ENCODE measurements at places on chromosomes 13 and 19.

GRCh38 chr13:35914662-35915061 lies 216.5 kb downstream of the DCLK1 start:
- DNase-seq, result no peak

- no peak for DNase-seq
Observed at GRCh38 chr13:27199696-27200095, 28.1 kb upstream of the USP12 start.

DNA sequence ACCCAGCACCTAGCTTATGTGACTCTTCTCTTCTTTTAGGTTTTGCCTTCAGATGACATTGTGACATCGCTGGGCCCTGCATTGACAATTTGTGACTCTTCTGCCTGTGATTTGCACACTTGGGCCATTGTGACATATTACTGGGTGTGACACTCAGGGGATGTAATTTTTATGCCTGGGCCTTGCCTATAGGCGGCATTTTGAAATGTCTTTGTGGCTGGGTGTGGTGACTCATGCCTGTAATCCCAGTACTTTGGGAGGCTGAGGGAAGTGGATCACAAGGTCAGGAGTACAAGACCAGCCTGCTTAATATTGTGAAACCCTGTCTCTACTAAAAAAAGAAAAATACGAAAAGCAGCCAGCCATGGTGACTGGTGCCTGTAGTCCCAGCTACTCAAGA lies 28.4 kb upstream of the ZNF681 start:
- DNase-seq, result no peak

GRCh38 chr13:106489849-106490568 lies 45.5 kb downstream of the EFNB2 start:
- DNase-seq, result no peak

DNA sequence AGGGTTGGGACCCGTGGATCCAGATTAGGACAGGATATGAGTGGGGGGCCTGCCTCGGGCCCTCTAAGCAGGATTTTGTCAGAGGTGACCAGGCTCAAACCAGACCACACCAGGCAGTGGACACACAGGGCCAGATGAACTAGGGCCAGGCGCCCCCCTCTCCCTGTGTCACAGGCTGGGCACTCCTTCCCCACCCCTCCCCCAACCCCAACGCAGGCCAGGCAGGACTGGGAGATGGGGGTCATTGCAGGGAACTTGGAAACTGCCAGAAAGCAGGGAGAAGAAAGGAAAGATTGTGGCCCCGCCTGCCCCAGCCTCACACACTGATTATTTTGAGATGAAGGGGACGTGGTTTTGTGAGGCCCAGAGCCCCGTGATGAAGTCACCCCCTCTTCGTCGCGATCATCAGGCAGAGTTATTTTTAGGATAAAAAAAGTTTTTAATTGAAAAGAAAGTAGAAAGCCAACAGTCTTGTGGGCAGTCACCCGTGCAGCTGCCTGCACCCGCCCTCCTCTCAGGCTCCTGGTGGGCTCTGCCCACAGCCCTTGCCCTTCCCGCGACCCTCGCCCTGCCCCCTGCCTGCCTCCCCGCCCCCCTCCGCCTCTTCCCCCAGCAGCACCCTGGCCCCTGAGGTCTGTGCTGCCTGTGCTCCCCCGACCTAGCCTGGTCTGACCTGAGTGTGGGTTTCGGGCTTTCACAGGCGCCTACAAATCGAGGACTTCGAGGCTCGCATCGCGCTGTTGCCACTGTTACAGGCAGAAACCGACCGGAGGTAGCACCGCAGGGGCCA lies 1.9 kb upstream of the YJEFN3 start:
- no peak for DNase-seq

- no peak for DNase-seq
Observed at GRCh38 chr19:4970558-4971423, 1.9 kb downstream of the KDM4B start.

- no peak for DNase-seq
Observed at GRCh38 chr13:98157188-98157587, 14.3 kb downstream of the FARP1 start.

- DNase-seq, result no peak
Observed at GRCh38 chr13:84730376-84730775, 848.1 kb upstream of the SLITRK1 start.

DNA sequence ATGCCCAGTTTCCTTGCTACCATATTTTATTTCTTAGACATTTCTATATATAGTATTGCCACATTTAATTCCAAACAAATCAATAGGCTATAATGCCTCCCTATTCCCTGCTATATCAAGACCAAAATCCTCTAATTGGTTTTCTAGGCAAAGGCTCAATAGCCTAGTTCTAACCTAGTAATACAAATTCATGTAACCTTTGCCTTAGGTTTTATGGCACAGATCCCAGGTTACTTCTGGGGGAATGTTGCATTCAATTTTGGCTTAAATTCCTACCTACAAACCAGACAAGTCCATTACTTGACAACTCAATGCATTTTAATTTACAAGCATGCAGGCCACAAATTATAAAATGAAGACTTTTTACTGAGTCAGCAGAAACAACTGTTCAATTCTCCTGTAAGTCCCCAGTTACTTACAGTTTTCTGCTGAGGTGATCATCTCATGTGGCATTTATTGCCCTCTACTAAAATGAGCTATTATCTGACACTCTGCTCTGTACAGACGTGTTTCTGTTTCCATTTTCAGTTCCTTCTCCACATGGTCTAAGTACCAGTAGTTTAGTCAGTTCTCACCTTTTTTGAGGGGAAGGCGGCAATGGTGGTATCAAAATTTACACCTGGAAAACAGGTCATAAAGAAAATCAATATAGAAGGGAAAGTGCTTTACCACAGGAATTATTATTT lies 11.7 kb downstream of the KCNRG start:
- DNase-seq, result no peak

- DNase-seq, result no peak
Observed at GRCh38 chr19:16585808-16586476, 13.7 kb upstream of the SLC35E1 start.

GRCh38 chr13:90857921-90858320 lies 489.6 kb upstream of the MIR17HG start:
- no peak for DNase-seq

DNA sequence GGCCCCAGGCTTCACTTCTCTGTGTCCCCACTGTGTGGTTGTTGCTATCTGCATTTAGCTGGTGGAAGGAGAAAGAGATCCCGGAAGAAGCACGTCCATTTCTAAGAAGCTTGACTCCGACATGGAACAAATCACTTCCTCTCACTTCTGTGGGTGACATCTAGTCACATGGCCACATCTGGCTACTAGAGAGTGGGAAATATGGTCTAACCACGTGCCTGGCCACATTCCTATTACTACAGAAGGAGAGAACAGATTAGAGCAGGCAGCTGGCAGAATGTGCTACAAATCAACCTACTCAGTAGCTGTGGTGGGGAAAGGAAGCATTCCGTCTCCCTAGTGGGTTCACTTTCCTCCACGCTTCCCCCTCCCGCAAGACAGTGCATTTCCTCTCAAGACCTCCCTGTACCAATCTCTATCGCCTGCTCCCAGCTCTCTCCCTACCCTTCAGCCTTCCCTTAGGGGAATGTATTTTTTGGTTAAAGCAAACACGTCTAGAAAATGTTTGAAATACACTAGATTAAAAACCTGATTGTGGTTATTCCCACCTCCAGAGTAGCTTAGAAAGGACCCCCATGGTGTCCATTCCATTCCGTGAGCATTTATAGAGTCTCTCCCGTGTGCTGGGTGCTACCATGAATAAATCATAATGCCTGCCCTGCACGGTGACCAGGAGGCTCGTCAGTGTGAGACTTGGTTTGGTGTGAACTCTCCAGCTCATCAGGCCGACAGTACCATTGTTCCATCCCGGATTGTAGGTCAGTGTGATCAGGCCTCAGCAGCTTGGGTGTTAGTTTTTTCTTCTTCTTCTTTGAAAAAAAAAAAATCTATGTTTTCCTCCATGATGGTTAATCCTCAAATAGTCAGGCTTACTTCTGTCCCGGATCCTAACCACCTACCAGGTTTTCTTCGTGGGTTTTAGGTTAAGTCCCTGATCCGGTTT lies 8.0 kb upstream of the AMER2 start:
- no peak for DNase-seq

GRCh38 chr13:46313024-46313423 lies 74.0 kb downstream of the RUBCNL start:
- DNase-seq, result no peak

- DNase-seq, result no peak
Observed at GRCh38 chr19:38922482-38922881, 8.1 kb downstream of the SARS2 start.

DNA sequence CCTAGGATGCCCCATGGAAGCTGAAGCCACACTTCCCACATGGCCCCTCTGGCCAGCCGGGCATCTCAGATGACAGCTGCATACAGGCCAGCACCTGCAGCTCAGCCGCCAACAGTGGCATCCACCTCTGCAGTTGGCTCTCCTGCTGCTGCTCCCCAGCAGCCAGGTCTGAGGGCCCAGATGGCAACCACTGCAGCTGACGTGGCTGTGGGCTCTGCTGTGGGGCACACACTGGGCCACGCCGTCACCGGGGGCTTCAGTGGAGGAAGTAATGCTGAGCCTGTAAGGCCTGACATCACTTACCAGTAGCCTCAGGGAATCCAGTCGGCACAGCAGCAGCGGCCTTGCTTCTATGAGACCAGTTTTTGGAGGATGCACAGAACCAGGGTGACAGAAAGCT lies 45.3 kb upstream of the LSM14A start:
- no peak for DNase-seq

DNA sequence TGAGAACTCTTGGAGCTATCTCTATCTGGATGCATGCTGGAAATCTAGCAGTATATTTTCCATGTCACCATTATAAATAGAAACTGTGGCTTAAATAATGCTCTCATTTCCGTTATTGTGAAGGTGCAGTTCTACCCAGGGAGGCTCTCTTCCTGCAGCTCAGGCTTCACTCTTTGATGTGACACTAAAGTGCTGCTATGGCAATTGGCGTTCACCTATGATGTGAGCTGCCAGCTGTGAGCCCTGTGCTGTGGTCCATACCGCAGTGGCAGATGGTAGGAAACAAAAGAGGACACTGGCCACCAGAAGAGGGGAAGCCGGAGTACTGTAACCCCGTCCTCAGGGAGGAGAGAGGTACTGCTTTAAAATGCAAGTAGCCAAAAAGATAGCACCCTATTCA lies 40.6 kb upstream of the ZNF681 start:
- no peak for DNase-seq

DNA sequence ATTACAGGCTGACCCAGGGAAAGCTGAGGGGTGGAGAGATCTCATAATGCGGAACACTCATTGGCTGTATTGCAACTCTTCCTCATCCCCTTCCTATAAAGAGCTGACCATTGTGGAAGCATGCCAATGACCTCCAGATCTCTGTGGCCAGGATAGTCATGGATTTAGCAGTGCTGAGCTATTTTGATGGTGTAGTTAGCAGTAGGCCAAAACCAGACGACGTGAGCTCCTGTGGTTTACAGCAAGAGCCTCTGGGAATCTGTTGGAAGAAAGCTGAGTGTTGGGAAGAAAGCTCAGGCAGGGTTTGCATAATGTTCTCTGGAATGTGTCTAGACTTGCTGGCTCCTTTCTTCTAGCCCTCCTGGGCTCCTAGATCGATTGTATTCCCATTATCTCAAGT lies 187.5 kb upstream of the GPC6 start:
- DNase-seq, result no peak

- DNase-seq, result no peak
Observed at GRCh38 chr19:30107251-30107650, 165.2 kb downstream of the URI1 start.

DNA sequence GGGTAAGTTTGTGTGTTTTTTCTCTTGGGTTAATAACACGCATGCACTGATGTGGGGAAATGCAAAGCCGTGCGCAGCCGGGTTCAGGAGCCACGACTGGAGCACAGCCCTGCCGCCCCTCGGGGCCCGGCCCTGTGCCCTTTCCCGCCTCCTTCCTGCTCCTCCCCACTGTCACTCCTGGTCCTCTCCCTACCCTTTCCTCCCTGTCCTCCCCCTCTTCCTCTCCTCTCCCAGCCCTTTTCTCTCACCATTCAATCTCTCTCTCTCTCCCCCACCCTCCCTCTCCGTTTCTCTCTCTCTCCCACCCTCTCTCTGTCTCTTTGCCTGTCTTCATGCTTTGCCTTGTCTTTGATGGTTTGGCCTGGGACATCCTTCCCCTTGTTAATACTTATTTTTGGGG lies 27.2 kb downstream of the PLEKHJ1 start:
- DNase-seq, result no peak

GRCh38 chr13:33182729-33183128 lies 102.8 kb downstream of the STARD13 start:
- no peak for DNase-seq

- no peak for DNase-seq
Observed at GRCh38 chr19:40420766-40421765, 4.7 kb downstream of the SERTAD1 start.

DNA sequence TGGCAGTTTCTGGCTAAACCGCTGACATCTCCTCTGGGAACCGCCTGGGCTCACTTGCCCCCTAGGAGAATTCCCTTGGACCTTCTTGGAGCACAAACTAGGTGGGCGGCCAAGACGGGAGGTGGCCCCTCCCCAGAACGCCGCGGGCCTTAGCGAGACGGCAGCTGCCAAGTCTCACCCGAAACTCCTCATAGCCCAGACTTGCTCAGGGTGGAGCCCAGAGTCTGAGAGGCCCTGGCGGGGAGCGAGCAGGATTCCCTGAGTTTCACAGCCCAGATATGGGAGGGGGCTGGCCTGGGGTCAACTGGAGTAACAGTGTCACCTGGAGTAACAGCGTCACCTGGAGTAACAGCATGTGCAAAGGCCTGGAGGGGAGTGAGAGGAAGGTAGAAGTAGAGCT lies 10.1 kb downstream of the TINCR start:
- no peak for DNase-seq

DNA sequence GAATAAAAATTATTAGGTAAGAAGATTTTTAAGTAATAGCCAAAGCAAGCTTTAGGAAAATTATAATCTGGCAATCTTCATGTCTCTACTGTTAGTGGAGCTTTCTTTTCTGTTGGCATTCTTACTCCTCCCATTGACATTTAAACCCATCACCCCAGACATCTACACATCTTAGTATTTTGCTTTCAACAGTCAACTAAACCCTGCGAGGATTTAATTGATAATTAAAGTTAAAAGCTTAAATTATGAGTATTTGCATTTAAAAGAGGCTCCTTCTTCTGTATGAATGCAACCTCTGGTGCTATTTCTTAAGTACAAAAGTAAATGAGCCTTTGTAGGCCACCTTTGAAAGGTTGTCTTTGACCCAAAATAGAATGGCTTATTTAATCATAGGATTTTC lies 148.1 kb downstream of the DACH1 start:
- no peak for DNase-seq

All from stimulated activated CD8-positive, alpha-beta memory T cell treated with anti-CD3 and anti-CD28 coated beads, Interleukin-4, amount 100 ng/mL, for 1 hour (primary cell).